Urinary bladder (tissue), 4 donors: ENCODE measurements at places on chromosomes 4 and X. TPM values are rescaled to one million over a fixed set of nuclear protein-coding genes. Genes with fewer than 3 reads are reported as not detected.

- no peak for DNase-seq
These were observed 71.3 kb upstream of the PDHA1 start for GRCh38 chrX:19272452-19272851.

DNA sequence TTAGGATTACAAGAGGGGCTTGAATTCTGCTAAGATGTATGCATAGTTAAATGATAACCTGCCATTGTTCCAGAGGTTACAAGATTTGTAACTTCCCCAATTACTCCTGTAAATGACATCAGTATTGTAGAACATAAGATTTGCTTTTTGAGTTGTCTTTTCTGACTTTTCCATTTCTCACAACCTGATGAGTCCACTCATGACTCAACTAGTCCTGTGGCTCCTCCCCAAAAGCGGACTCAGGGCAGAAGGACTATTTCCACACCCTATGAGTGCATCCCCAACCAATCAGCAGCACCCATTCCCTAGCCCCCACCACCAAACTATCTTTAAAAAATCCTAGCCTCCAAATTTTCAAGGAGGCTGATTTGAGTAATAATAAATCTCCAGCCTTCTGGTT lies 54.7 kb downstream of the HOPX start:
- DNase-seq = no peak

DNA sequence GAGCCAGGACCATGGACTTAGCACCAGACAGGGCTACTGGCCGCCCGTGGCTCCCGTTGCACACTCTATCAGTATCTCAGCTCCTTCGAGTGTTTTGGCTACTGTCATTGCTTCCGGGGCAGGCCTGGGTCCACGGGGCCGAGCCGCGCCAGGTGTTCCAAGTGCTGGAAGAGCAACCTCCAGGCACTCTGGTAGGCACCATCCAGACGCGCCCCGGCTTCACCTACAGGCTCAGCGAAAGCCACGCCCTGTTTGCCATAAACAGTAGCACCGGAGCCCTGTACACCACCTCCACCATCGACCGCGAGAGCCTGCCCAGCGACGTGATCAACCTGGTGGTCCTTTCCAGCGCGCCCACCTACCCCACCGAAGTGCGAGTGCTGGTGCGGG lies 1.6 kb downstream of the FAT4 start:
- DNase-seq = no peak

RNF150 gene
- 13.2 TPM for polyA plus RNA-seq

XKRX gene
- 0.30 TPM for polyA plus RNA-seq

DNA sequence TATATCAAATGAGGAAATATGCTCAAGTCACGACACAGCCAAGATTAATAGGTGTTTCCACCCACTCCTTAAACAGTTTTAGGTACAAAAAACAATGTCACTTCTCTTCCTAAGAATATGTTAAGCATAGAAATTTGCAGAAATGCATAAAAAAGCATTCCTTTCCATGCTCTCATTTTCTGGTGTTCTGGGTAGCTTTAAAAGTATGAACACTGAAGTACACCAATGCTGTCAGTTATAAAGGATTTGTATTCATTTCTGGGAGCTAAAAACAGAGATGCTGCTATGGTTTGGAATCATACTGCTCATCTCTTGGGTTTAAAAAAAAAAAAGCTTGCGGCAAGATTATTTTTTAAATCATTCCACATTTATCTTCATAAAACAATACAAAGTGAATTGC lies 20.8 kb downstream of the SH3RF1 start:
- DNase-seq = no peak

GRCh38 chr4:21571100-21571499 lies 377.5 kb downstream of the KCNIP4 start:
- DNase-seq = no peak

DNA sequence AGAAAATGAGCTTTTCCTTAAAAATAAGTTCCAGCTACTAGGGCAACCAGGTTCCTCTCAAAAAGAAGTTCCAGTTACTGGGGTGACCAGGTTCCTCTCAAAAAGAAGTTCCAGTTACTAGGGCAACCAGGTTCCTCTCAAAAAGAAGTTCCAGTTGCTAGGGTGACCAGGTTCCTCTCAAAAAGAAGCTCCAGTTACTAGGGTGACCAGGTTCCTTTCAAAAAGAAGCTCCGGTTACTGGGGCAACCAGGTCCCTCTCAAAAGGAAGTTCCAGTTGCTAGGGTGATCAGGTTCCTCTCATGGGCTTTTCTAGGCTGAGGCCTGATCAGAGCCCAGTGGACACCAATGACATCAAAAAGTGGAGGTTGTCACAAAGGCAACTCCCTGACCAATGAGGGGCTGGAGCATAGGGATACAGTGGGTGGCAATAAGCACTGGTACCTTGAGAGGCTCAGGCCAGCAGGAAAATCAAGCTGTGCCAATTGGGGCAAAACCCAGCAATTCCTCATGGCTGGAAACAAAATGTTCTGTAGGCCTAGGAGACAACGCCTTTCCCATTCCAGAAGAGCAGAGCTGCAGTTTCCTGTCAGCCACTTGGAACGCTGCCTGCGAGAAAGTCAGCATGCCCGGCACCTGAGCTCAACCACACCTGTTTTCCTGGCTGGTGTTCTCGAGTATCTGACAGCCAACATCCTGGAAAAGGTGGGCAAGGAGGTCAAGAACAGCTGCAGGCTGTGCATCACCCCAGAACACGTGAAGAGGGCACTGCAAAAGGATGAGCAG lies 12.3 kb upstream of the SYTL5 start:
- DNase-seq = no peak

GRCh38 chr4:169100670-169101101 lies 90.6 kb upstream of the CBR4 start:
- no peak for DNase-seq

DNA sequence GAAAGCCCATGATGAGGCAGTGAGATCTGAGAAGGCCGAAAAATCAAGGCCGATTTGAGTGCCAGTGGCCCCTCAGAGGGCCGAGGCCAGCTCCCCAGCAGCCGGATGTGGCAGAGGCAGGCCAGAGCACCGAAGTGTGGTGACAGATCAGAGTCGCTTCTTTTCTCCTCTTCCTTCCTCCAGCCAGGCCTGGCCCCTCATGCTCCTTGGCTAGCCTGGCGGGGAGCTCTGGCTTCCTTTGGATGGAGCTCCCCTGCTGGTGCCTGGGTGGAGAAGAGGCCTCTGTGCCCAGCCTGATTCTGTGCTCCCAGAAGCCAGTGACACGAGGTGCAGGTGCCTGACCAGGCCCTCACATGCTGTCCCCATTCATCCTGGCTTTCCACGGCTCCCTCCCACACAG lies 127.2 kb upstream of the PABPC4L start:
- no peak for DNase-seq

STAP1 gene
- 0.23 TPM for polyA plus RNA-seq

DNA sequence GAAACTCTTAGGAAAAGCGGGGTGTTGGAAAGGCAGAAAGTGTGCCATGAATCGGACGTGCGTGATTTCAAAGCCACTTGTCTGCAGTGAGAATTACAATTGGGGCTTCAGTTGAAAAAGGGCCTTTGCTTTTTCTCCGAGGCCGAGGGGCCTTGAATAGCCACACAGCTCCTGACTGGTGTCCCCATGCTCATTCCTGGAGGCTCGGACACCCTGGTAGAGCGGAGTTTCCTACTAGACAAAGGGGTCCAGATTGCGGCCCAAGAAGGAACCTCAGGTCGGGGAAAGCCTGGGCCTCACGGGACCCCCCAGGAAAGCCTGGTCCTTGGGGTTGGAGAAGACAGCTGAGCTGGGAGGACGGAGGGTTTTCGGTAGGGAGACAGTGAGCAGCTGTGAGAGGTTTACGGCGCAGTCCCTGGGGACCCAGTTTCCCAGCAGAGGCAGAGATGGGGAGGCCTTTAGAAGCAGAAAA lies 3.0 kb upstream of the SHOX start:
- DNase-seq = no peak
